Activated T-cell treated with anti-CD3 and anti-CD28 coated beads for 1 hour (primary cell): ENCODE measurements at places on chromosomes 2 and 18.

GRCh38 chr18:34709104-34709503 lies 994 bp upstream of the DTNA start:
- DNase-seq = no peak

GRCh38 chr18:70423988-70424387 lies 135.1 kb downstream of the SOCS6 start:
- DNase-seq = no peak

- DNase-seq = no peak
Measured at GRCh38 chr2:180033993-180034894, 27.1 kb upstream of the CWC22 start.

DNA sequence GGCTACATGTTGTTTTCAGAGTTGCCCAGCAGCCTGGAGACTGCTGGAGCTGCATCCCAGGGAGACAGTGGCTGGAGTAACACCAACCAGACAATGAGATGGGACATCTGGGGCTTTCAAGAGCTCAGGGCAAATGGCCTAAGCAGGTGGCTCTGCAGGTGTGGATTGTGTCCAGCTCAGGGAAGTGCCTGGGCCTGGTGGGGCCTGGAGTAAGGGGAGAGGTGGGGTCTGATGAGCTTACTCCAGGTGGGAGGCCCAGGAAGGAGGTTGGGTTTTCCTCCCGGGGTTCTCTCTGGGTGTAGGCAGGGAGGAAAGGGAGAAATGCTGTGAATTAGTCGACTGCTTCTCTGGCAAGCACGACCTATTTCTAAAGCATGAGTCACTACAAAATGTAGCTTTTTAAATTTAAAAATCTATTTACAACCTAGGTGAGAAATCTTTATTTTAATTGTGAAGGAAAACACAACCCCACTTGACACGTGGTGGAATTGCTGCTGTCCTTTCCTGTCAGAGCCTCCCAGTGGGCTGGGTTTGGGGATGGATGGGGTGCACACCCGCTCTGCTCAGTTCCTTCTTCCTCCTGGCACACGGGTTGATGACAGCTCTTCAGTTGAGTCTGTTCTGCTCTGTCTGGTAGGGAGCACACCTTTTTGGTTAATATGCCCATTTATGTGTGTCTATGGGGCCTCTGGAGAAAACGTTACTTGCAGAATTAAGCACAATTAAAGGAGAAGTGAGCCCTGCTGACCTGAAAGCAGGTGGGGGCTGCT lies 81.6 kb downstream of the SH3RF3 start:
- DNase-seq = no peak

GRCh38 chr2:171855401-171855800 lies 38.6 kb downstream of the SLC25A12 start:
- DNase-seq = no peak

DNA sequence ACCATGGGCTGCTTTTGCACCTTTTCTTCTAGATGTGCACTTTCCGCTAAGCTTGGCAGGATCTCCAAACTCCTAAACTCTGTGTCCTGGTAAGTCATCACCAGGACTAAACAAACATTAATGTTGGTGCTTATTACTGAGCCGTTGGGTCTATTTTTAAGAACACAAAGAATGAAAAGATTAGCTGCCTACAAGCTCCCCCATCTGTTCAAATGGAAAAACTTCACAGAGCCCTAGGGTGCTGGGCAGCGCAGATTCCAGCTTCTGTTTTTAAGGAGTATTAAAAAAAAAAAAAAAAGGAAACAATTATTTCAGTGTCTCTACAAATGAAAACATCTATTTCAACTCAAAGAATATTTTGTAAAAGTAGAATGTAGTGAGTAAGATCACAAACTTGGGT lies 97.8 kb upstream of the AQP4 start:
- DNase-seq = no peak

DNA sequence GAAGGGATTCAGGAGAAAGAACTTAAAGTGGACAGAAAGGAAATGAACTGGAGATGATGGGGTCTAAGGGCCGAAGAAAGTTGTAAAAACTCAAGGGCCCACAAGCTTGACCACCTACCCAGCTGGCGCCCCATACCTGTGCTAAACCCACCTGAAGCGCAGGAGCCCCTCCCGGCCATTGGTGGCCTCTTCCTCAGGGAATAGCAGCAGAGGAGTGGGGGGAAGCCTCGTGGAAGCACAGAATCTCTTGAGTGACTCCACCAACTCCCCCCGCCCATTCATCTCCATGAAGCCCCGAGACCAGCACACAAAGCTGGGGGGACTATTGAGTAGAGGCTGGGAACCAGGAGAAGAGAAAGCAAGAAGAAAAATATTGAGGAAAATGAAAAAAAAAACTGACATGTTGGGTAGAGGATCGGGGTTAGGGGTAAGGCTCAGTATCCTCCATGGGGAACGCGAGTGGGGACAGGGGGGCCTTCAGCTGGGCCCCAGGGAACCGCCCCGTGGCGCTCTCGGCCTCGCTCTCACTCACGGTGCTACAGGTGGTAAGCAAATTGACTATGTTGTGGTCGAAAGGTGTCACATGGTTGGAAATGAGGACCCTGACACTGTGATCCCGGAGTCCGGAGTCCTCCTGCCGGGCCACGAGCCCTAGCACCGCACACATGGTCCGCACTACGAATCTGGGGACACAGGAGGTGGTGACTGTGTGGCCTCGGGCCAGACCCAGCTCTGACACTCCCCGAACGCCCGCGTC lies 728 bp downstream of the AUP1 start:
- no peak for DNase-seq

DNA sequence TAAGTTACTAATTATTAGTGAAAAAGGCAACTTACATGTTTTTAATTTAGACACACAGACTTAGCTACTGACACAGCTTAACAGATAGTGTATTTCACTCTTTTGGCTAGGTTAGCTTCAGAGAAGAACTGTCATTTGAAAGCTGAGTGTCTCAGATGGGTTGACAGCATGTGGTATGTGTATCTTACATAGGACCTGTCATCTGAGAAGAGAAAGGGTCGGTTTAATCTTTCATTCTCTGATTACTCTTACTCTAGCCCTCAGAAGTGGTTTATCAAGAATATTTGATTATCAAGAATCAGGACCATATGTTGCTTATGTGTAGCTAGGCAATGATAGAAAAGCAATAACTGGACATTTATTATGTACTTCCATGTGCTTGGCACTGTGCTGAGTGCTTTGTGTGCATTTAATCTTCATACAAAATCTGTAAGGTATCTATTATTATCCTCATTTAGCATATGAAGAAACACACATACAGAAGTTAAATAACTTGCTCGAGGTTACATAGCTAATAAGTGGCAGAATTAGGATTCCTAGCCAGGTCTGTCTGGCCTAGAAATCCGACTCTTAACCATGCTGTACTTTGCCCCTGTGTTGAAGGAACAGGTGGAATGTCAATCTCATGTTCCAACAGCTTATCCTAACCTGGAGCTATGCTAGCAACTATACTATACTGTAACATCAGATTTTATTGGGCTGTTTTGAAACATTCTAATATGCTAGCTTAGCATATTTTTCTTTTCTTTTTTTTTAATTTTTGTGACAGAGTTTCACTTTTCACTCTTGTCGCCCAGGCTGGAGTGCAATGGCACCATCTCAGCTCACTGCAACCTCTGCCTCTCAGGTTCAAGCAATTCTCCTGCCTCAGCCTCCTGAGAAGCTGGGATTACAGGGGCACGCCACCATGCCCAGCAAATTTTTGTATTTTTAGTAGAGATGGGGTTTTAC lies 28.4 kb downstream of the CFLAR start:
- no peak for DNase-seq

DNA sequence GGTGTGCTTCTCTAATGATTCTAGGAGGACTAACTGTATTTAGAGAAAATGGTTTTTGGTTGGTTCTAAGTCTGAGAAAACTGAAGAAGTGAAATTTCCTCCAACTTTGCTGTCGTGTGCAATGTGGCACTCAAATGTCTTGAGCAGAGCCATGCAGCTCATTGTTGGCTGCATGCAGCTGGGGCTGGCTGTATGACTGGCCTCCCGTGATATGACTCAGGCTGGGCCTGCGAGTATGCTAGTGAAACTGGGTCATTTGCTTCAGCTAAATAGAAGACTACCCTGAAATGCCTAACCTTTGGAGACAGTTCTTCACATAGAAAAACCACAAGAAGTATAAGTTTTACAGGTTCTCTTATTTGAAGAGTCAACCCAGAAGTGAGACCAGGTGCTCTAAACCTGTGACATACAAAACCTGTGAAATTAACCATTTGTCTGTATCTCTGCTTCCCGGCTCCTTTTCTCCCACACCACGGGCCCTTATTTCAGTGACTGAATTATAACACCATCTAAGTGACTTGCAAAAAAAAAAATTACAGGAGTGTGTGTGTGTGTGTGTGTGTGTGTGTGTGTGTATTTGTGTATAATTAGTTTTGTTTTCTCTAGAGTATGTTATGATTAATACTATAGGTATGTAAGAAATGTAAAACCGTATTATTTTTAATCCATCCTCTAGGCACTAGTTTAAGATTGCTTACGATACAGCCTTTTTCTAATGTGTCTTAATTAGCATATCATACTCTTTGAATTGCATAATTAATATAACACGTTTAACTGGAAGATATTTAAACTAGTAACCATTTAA lies 15.9 kb downstream of the POLI start:
- DNase-seq = no peak
